ENCODE measurements at places on chromosomes 5 and 9.

GRCh38 chr5:177992466-177992865, 3.6 kb downstream of the PROP1 start:
- DNase-seq = no peak

- DNase-seq = no peak
Observed at GRCh38 chr5:137061382-137061781, 437.7 kb downstream of the SPOCK1 start.

DNA sequence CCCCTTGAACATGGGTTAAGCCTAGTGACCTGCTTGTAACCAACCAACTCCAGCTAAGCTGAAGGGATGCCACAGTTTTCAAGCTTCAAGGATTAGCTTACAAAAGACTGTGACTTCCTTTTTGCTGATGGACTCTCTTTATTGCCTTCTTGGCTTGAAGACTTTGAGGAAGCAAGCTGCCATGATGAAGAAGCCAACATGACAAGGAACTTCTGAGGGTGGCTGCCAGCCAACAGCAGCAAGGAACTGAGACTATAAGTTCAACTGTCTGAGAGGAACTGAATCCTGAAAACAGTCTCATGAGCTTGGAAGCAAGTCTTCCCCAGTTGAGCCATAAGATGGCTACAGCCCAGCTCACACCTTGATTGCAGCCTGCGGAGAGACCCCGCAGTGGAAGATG, 116.1 kb upstream of the TAF11L2 start:
- no peak for DNase-seq

- DNase-seq = no peak
Observed at GRCh38 chr9:134438195-134438788, 112.0 kb downstream of the RXRA start.

DNA sequence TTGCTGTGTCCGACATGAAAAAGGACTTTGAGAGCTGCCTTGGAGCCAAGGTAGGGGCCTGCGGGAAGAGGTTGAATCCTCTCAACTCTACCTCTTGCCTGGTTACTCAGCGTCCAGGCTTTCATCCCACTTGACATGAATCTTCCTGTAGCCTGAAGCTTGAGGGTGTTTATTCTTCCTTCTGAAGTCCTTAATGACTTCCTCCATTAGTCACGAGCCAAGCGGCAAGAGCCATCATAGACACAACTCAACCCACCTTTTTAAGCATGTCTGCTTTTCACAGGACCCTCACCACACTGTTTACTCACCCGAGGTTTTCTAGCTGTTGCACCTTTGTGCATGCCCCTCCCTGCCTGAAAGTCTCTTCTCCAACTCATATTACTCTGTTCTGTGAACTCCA, 40.2 kb downstream of the ACO1 start:
- DNase-seq = peak; percentile 50

GRCh38 chr9:87370049-87370685, 127.5 kb upstream of the DAPK1 start:
- no peak for DNase-seq

DNA sequence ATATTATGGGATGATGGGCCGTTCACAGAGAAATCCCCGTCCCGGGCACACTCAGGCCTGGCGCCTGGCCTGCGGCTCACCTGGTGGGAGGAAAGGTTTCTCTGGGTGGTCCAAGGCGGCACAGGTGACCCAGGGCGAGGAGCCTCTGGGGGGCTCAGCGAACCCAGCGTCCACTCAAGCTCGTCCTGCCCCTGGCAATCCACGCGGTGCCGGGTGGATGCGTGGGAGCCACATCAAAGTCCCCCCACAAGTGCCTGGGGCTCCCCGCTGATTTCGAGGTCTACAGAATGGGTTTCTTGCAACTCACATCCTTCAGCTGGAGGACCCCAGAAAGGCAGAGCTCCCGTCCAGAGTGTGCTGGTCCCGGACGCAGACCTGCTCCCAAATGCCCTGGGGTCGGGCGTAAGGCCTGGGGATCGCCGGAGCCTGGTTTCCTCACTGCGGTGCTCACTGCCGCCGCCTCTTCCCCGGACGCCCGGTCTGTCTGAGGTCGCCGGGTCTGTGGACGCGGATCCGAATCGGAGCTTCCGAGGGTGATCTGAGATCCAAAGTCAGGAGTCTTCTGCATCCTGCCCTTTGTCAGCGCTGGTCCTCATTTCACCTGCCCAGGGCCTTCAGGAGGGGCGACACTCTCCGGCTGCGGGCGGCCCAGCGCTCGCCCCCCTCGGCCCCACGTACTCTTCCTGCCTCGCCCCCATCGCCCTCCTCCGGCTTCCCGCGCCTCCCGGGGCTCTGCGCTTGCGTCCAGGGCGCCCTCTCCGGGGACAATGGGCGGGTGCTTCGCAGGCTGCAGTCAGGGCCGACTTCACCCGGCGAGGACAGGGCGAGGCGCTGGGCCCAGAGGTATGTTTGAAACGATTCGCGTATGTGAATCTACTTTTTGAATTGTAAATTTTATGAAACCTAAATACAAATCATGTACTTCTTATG, 20.0 kb upstream of the RUFY1 start:
- no peak for DNase-seq

GRCh38 chr5:144481861-144482260, 311.2 kb downstream of the KCTD16 start:
- no peak for DNase-seq

DNA sequence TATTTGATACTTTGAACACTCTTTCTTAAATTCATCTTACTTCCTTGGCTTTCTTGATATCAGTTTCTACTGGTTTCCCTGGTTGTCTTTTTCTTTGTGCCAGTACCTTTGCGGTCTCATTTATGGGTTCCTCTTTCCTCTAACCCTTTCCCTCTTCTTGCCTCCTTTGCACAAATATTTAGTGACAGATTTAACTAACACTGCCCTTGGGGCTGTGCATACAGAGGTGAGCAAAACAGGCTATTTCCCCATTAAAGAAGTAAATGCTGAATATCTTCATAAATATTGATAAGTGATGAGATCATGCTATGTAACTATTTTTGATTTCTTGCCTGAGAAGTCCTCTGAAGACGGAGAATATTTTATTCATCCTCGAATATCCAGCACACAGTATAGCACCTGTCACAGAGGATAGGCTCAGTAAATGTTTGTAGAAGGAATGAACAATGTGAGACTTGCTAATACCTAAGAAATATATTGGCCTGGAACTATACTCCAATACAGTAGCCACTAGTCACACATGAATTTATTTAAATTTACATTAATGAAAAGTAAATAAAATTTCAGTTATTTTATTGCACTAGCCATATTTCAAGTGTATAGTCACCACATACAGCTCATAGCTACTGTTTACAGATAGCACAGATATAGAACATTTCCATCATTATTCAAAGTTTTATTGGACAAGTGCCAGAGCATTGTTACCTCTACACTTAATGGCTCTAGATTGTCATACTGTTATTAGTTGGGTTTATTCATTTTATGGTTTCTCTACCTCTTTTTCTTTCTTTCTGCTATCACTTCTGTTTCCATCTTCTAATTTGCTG, 90.4 kb downstream of the RIC1 start:
- DNase-seq = no peak

DNA sequence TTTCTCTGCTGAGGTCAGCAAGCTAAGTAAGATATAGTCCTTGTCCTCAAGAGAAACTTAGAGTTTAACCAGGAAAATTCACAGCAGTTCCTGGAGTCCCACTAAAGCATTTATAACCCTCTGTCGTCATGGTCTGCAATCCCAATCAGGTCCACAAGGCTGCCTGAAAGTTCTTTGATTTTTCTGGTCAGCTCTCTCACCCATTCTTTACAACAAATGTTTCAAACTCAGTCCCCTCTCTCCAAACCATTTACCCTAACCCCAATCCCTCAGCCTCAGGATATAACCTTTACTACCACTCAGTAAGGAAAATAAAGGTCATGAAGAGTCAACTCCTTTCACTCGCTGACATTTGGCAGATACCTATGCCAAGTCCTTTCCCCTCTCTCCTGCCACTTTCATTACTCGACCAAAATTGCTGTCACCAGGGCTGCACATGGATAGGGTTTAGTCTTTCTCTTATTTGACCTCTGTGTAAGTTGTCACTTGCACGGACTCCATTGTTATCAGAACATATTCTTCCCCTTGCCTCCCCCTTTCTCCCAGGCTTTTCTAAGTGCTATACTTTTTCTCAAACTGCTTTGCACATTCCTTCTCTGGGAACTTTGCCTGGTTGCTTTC, 936.6 kb downstream of the NR2F1-AS1 start:
- no peak for DNase-seq

DNA sequence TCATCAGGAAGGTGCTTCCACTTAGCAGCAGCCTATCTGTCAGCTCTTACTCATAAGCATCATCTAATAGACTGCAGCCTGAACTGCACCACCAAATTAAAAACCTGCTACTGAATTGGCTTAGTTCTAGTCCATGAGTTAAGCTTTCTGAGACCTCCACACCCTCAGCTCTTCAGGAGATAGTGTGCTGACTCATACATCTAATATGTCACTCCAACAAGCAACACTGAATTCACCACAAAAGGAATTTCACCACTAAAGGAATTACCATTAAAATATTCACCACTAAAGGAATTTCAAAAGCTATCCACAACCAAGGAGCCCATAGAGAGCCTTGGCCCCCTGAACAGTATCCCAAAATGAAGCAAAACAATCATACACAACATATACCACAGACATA, 418.5 kb upstream of the RORB start:
- no peak for DNase-seq

DNA sequence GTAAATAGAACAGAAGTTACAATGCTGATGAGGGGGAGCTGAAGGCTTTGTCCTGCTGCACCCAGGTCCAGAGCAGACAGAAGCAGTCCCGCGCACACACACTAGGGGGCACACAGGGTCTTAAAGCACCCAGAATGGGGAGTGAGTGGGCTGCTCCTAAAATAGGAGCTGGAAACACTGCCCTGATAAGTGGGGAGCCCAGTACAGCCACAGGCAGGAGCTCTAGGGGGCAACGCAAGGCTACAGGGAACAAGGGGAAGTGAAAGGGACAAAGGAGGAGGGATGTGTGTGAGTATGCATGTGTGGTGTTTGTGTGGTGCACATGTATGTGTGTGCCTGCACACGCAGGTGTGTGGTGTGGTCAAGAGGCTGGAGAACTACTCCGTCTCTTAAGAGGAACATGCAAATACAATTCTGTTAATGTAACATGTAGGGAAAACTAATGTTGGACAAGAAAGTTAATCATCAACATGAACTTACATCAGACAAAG, 191.5 kb downstream of the ROR2 start:
- DNase-seq = peak; percentile 38

DNA sequence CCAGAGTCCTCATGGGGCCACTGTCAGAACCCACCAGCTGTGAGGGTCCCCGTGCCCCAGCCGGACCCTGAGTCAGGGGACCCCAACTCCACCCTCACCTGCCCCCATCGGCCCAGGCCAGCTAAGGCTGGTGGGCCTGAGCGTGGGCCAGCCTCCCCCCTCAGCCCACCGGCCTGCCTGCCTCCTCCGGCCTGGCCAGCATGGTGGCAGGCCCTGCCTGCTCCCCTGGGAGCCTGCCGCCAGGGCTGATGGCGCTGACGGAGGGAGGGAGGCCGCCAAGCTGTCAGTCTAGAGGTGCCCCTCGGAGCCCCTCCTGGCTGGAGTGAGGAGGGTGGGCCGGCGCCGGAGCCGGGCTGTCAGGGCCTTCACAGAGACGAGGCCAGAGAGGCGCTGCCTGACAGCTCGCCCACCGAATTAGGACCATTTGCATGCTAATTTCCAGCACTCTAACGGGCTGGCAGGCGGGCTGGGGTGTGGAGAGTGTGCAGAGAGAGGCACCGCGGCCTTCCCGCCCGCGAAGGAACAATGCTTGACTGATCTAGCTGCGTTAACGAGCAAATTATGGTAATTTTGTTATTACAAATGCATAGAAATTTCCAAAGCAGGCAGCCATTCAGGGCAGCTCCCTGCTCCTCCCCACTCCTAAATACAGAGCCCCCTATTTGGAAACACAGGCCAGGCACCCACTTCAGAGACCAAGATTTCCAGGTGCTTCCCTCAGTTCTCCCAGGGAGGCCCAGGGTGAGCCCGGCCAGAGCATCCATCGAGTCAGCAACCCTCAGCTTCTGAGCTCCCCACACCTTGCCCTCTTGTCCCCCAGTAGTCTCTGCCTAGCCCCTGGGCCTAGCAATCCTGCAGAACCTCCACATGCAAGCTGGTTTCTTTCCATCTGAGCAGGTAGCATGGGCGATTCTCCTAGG, 169.3 kb downstream of the PAX5 start:
- no peak for DNase-seq

GRCh38 chr5:123929055-123929474, 417.1 kb downstream of the CSNK1G3 start:
- DNase-seq = no peak

DNA sequence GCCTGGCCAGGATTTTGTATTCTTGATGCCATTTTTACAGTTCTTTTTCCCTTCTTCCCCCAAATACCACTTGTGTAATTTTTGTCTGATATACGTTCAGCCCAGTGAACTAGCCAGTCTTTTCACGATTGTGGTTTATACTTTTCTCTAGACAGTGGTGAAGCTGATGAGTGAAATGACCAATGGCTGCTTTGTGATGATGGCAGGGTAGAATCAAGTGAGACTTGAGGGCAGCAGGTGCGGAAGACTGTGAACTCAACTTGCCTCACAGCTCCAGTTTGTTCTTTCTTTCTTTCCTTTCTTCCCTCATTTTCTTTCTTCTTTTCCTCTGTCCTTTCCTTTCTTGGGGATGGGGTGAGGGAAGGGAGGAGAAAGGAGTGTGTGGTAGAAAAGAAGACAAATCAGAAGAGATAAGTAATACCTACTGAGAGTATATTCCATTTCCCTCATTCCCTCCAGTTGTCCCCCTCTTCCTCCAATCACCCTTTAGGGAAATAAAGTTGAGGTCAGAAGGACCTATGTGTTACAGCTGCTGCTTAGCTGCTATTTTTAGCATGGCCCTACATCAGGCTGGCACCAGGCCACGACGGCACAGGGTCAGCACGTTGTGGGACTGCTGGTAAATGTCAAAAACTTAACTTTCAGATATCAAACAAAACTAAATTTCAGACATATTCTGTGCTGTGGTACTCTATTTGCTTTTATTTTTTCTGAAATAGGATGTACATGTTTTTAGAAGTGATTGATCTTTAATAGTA, 12.3 kb downstream of the ZSWIM6 start:
- no peak for DNase-seq

- DNase-seq = peak; percentile 42
Observed at GRCh38 chr5:37696190-37697021, 143.4 kb downstream of the GDNF start.

GRCh38 chr5:83401122-83401731, 70.3 kb upstream of the VCAN start:
- DNase-seq = no peak

DNA sequence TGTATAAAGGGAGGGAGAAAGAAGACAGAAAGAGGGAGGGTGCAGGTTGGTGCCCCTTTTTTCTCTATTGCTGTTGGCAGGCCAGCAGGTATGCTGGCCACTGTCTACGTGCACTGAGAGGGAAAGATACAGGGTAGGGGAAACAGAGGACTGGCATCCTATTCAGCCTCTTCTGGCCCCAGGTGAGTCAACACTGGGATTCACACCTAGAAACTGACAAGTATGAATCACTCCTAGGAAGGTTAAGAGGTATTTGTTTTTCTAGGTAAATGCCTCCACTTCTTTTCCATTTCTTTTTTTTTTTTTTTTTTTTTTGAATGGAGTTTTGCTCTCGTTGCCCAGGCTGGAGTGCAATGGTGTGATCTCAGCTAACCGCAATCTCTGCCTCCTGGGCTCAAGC, 2.8 kb upstream of the UBAP1 start:
- DNase-seq = no peak
